PC-3 (cell line): ENCODE measurements at places on chromosomes 7 and 10. TPM values are rescaled to one million over a fixed set of nuclear protein-coding genes. Genes with fewer than 3 reads are reported as not detected.

FAM180A gene
- total RNA-seq: not detected in 2 replicates

RELN gene
- total RNA-seq: 8.0 and 15.8 TPM in 2 replicates

SLC16A12 gene
- not detected in 2 replicates for total RNA-seq

MYL10 gene
- total RNA-seq: 0.69 TPM in 1 of 2 replicates, not detected in the other

OR2A5 gene
- total RNA-seq: not detected in 2 replicates

CYP2C19 gene
- total RNA-seq: not detected in 2 replicates

C10orf143 gene
- 0.29 TPM in 1 of 2 replicates, not detected in the other for total RNA-seq

TCERG1L gene
- not detected in 2 replicates for total RNA-seq

LRMDA gene
- 1.2 and 3.6 TPM in 2 replicates for total RNA-seq

CFAP69 gene
- 3.1 and 6.6 TPM in 2 replicates for total RNA-seq

FOXI2 gene
- total RNA-seq: not detected in 2 replicates

UPK3B gene
- total RNA-seq: 3.0 and 10.7 TPM in 2 replicates

TSPAN15 gene
- total RNA-seq: 186 and 212 TPM in 2 replicates

CADPS2 gene
- total RNA-seq: 7.5 and 9.4 TPM in 2 replicates

- DNase-seq: no peak
These were observed 94.3 kb downstream of the ZEB1 start for GRCh38 chr10:31413325-31413724.

- DNase-seq: no peak
These were observed 101.5 kb upstream of the ANKRD1 start for GRCh38 chr10:91022390-91022789.

DNA sequence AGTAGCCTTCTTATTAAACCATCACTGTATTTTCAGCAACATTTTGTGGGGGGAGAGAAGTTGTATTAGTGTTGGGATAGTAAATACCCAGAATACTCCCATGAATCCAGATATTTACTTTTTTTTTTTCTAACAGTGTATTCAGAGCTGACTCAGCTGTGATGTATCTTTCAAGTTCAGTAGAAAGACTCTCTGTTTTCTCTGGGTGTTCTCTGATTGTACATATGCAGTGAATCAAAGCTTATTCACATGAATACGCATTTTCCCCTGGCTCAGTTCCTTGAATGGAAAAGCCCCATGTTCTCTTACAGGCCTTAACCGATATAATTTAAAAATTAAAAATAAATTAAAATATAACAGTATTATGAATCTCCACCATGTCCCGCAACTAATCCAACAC lies 1.3 kb downstream of the TFPI2 start:
- peak; percentile 87 for DNase-seq

GRCh38 chr10:32446536-32447406 lies 831 bp downstream of the CCDC7 start:
- no peak for DNase-seq

DNA sequence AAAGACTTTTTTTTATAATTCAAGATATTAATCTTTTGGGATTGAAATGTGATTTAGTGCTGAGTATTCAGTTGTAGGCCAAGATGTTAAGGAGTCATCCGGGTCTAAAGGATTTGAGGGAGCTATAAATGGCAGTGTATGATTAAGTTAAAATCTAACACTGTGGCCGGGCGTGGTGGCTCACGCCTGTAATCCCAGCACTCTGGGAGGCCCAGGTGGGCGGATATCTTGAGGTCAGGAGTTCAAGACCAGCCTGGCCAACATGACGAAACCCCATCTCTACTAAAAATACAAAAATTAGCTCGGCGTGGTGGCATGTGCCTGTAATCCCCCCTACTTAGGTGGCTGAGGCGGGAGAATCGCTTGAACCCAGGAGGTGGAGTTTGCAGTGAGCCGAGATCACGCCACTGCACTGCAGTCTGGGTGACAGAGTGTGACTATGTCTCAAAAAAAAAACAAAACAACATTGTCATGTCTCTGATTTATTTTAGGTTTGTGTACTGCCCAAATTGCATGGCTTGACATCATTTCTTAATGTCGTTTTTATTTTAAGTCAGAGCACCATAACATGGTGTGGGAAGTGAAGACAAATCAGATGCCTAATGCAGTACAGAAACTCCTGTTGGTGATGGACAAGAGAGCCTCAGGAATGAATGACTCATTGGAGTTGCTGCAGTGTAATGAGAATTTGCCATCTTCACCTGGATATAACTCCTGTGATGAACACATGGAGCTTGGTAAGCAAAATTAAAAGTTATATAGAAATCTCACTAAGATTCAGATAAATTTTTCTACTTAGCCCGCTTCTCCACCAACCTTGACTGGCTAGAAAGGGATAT lies 10.7 kb downstream of the HBP1 start:
- DNase-seq: peak; percentile 43

- peak; percentile 9 for DNase-seq
These were observed 46.6 kb downstream of the ATXN7L1 start for GRCh38 chr7:105829681-105830322.

DNA sequence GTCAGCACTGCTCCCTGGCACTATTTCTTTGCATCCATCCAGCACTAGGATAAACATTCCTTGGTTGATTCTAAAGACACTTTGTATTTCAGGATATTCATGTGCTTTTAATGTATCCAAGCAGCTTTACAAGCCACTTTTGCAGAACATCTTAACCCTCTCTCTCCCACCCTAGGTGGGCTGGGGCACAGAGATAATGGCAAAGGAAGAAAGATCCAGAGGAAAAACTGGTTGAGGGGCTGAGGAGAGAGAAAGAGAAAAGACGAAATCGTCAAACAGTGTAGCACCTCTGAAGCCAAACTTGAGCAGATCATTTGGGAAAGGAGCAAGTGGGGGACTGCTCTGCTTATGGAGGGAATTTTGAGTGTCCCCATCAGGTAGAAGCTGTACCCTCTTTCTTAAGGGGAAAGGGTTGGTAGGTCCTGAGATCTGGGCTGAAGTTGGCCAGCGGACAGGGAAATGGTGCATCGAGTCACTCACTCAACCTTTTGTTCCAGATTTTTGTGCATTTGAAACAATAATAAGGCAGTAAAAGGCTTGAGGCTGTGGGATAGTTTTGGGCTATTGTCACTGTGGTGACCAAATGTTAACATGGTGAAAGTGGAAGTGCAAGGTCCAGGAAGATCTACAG lies 4.2 kb upstream of the HOXA13 start:
- peak; percentile 46 for DNase-seq

- no peak for DNase-seq
These were observed 52.6 kb downstream of the ITGB1 start for GRCh38 chr10:32905466-32905865.

- DNase-seq: no peak
These were observed 29.4 kb downstream of the DNAJB9 start for GRCh38 chr7:108598914-108599580.

- no peak for DNase-seq
These were observed 385.6 kb downstream of the DNAJB6 start for GRCh38 chr7:157722137-157723060.

DNA sequence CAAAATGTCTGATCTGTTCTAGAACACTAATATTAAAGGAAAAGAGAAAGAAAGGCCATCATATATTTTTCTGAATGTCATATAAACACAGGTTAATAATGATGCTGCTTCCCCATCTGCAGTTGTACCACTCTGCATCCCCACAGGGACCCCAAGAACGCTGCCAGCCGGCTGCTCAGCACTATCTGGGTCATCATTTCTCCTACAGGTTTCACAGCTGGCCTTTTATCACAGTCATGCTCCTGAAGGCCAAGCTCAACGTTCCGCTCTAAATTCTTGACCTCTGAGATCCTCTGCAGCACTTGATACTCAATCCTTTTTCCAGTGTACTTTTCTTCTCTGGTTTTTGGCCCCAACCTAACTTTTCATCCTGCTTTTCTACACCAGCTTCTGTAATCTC lies 4.8 kb downstream of the IDI1 start:
- DNase-seq: no peak

DNA sequence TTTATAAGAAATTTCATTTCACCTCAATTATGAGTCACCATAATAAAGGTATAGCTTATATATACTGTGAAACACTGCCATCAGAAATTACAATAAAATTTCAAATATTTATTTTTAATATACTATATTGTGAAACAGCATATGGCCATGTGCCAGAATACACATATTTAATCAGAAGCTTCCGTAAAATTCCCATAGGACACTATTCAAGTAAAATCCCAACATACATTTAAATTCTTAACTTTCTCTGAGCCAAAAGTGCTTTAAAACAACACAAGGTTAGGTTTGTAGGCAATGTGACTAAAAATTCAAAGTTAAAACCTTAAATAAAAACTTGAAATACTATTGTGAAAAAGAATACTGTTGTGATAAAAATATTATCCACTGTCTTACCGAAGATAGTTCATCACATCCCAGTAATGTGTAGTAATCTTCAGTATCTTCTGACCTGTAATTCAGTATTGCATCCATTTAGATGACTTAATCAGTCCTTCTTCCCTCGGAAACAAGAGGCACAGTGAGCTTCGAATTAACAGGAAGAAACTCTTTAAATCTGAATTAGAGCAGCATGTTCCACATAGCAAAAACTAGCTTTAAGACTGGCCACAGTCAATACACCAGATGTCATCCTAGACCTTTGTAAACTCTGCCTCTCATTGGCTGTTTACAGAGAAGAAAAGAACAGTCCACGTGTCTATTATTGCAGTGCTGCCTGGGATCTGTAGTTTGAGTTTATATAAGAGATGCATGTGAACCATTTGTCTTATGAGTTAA lies at the start of gene DNAJC12:
Gene DNAJC12 (minus strand): TSS at position 648 of the 774 bp plus-strand sequence. CDS start 177 bp downstream, at position 471.
- peak; percentile 78 for DNase-seq

DNA sequence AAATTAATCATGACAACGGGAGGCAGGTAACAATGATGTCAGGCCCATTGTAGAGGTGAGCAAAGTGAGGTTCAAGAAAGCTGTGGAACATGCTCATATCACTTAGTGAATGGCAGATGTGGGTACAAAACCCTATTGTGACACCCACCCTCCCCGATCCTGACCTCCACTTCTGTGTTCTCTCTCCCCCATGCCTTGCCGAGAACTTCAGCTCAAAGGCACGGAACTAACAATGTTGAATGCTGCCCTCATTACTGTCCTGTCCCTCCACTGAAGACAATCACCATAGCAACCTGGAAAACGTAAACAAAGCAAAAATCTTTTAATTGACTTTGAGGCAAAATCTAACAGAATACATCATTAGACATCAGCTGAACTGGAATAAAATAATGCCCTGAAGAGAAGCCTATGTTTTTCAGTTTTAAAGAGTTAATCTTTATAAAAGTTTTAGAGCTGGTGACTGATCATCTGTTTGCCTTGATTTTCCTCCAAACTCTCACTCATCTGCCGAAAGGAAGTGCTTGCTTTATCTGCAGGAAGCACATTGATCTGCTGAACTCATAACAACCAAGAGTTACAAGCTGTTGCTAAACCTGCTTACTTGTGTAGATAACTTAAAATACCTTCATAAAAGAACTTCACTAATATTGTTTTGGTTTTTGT lies 133.6 kb downstream of the CUBN start:
- peak; percentile 53 for DNase-seq

GRCh38 chr10:64209561-64209960 lies 688.4 kb downstream of the REEP3 start:
- peak; percentile 54 for DNase-seq

DNA sequence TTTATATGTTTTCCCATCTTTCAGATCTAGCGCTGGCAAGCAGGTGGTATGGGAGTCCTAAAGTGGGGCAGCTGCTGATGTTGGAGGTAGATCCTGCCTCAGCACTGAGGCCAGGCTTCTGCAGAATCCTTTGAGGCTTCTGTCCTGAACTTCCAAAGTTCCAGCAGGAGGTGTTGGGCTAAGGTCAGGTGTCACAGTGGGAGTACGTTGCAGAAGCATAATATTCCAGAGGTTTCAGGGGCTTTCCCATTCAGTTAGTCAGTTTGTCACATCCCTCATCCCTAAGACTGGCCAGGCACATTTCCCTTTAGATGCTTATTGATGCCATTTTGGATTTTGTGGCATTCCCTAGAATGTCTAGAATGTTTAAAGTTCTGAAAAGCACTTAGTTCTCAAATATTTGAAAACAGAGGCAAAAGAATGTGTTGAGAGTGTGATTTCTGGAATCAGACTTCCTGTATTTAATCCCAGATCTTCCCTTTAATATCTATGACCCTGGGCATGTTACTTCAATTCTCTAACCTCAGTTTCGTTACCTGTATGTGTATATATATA lies 319.1 kb upstream of the PHYHIPL start:
- DNase-seq: no peak

GRCh38 chr10:112919721-112920120 lies 30.3 kb upstream of the TCF7L2 start:
- DNase-seq: peak; percentile 90

DNA sequence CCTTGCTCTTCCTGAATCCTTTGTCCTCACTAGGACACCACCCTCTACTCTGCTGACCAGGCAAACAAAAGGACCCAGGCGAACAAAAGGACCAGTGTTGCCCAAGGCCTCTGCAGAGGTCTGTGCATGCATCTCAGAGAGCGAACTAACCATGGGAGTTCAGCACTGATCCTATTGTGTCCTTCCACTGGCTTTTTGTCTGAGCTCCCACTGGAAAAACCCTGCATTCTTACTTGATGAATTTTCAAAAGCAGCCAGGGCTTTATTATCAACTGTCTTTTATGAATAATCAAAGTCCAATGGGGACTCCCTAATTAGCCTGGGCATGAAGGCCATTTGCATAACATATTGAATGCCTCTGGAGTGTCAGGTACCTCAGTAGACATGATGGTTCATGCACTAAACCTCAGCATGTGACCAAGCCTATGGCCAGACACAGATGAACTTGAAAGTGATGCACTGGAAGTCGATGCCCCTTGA lies 140.6 kb downstream of the KCNMA1 start:
- DNase-seq: no peak

GRCh38 chr7:128161466-128162125 lies 79.5 kb upstream of the LEP start:
- DNase-seq: no peak
